ENCODE measurements at places on chromosomes 16 and 17. TPM values are rescaled to one million over a fixed set of nuclear protein-coding genes. Genes with fewer than 3 reads are reported as not detected.

The VAT1L gene
- total RNA-seq, result 49.4 TPM

The C16orf89 gene
- total RNA-seq, result 8.9 TPM

The SLC35G6 gene
- not detected for total RNA-seq

The TCAP gene
- total RNA-seq, result 4,725 TPM

The KRT31 gene
- not detected for total RNA-seq
